H1 (cell line): ENCODE measurements at places on chromosomes 6 and 20.

DNA sequence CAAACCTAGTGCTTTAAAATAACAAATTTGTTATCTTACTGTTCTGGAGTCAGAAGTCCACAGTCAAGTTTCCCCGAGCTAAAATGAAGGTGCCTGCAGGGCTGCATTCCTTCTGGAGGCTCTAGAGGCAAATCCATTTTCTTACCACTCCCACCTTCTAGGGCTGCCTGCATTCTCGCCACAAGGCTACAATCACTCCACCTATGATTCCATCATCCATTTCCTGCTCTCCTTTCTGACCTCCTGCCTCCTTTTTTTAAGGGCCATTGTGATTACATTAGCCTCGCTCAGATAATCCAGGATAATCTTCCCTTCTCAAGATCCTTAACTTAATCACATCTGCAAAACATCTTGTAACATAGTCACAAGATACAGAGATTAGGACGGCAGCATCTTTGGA, 42.4 kb upstream of the SIRT5 start:
- peaks cover 11% of the 10 kb centered on the region for H3K4me1 ChIP-seq
- H3K27me3 ChIP-seq, result no peaks in the 10 kb centered on the region

DNA sequence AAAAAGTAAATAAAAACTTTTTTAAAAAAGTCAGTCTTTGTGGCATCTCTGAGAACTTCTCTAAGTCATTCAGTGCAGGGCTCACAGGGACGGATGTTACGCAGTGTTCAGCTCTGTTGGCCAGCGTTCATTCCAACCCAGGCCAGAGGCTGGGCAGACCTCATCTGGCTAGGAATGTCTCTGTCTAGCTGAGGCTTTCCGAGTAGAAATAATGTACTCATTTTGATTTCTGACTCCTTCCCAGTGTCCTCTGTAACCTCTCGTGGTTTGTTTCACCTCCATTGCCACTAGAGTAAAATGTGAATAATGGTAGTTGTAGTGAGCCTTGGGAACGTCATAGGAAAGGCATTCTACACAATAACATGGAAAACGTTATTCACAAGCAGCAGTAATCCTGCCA, 135.1 kb downstream of the TMEM242 start:
- peaks cover 18% of the 10 kb centered on the region for H3K36me3 ChIP-seq
- H3K27me3 ChIP-seq, result no peaks in the 10 kb centered on the region
- no peak overlapping the region for H3K27ac ChIP-seq
- no peaks in the 10 kb centered on the region for H3K4me1 ChIP-seq
- DNase-seq, result no peak

DNA sequence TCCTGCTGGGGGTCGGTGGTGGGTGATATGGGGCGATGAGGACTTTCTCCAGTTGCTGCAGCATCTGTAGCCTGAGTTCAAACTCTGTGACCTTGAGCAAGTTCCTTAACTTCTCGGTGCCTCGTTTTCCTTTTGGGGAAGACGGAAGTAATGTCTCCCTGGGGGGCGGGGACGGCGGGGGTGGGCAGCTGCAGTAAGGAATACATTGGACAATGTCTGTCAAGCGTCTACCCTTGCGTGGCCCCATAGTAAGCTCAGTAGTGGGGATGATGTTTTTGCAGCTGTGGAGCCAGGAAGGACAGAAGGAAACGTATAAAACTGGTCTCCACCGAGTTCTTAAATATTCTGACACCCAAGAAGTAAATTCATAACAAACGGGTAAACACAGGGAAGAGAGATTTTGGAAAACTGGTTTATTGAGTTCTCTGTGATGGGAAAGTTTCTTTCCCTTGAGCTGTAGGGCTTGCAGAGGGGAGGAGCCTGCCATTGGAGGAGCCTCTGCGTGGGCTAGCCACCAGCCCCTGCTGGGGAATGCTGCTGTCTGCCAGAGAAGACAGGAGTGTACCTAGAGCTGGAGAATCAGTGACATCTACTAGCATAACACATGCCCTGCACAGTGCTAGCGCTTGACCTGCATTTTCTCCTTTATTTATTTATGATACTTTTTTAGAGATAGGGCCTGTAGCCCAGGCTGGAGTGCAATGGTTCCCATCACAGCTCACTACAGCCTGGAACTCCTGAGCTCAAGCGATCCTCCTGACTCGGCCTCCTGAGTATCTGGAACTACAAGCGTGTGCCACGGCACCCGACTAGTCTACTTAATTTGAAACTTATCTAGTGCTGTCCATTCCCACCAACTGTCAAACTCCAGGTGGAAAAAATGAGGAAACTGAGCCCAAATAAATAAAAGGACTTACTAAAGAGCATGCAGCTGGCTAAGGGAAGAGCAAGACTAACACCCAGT, 1.2 kb upstream of the ACSS1 start:
- peaks cover 57% of the 10 kb centered on the region for H3K27me3 ChIP-seq
- no peak overlapping the region for H3K4me3 ChIP-seq
- H3K4me1 ChIP-seq, result peaks cover 5% of the 10 kb centered on the region
- no peak for DNase-seq

DNA sequence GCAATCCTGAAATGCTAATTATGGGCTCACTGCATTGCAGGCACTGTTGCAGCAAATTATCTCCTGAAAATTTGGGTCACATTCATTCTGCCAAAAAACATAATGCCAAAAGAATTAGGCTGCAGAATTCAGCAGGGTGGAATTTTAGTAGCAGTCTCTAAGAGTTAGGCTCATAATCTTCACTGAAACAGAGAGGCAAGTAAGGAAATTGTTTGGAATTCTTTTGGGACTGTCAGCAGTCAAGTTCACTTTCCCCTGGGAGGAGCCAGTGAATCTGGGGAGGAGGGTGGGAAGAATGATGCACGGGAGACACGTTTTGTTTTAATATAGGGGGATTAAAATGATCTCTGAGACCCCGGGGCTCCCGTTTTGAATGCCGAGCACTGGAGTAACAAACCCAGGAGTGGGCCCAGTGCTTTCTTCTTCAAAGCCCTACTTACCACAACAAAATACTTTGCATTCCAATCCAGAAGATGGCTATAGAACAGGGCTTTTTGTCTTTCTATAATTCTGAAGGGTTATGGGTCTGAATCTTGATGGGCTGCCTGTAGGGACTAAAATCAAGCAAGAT, 44.7 kb downstream of the SOBP start:
- H3K27me3 ChIP-seq, result no peaks in the 10 kb centered on the region
- peaks cover 14% of the 10 kb centered on the region; the same call in 1 of the 2 replicates for H3K4me1 ChIP-seq
- no peaks in the 10 kb centered on the region for H3K36me3 ChIP-seq
- no peak for DNase-seq

DNA sequence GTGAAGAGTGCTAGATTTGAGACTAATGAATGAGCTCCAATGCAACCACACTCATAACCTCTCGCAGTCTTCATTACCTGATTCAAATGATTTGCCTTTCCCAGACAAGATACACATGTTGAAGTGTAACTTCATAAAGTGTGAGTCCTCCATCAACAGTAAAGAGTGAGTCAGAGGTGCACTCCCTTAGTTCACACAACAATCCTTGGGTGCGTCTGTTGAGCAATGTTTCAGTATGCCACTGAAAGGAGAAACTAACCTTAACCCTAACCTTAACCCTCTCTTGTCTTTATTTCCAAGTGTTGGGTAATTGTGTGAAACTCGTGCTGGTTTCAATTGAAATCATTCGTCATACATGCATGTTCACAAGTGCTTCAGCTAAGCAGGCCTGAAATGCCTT, 21.0 kb upstream of the RIN2 start:
- no peaks in the 10 kb centered on the region for H3K4me1 ChIP-seq
- H3K27ac ChIP-seq, result no peak overlapping the region
- H3K27me3 ChIP-seq, result no peaks in the 10 kb centered on the region
- H3K36me3 ChIP-seq, result no peaks in the 10 kb centered on the region
- no peak for DNase-seq
- H3K4me3 ChIP-seq, result no peak overlapping the region

DNA sequence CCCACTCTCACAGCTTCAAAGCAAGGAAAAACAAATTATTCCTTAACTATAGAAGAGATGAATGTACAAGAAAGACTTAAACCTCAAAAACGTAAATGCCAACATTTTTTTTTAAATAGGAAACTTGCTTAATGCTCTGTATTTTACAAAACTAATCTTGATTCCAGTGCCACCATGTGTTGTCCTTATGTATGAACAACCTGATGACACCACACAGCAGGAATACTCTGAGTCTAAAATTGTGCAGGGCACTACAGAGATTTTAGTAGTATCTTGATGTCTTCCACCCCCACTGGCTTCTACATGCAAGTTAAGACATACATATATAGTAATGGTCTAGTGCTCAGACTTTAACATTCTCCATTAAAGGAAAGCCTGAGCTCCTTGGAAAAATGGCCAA, 46.2 kb downstream of the SRPK1 start:
- no peak overlapping the region for H3K27ac ChIP-seq
- H3K4me1 ChIP-seq, result no peaks in the 10 kb centered on the region
- H3K36me3 ChIP-seq, result peaks cover 25% of the 10 kb centered on the region
- no peaks in the 10 kb centered on the region for H3K27me3 ChIP-seq
- H3K4me3 ChIP-seq, result no peak overlapping the region

DNA sequence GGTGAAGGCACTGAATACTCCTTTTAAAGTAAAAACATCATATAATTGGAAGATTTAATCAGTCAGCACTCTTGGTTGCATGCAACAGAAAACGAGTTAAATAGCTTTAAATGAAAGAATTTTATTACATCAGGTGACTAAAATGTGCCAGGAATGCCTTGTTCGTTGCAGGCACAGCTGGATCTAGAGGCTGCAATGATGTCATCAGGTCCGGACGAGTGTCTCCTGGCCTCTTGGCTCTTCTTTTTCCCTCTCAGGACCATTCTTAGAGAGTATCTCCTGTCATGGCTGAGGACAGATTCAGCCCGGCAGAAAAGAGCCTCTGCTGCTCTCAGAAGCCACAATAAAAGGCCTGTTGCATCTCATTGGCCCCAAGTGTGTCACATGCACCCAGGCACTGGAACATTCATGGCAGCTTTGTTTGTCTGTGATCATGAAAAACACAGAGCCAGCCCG, 510.7 kb upstream of the SULF2 start:
- no peak overlapping the region for H3K27ac ChIP-seq
- H3K4me1 ChIP-seq, result peaks cover 8% of the 10 kb centered on the region
- no peaks in the 10 kb centered on the region for H3K36me3 ChIP-seq
- peak; percentile 19 for DNase-seq

DNA sequence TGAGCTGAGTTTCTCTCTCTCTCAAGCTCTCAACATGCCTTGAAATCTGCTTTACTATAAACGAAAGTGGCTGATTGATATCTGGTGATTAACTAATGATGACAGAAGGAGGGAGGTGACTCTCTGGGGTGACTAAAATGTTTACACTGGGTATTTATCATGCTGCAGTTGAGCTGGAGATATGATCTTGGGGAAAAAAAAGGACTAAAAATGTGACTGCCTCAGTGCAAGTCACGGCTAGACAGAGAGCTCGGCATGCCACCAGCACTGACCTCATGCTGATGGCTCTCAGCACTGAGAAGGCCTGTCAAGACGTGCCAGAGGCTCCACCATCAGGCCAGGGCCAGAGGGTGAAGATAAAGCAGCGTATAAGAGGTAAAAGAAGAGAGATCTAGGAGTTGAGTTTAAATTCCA, 103.1 kb upstream of the SPACA1 start:
- H3K4me3 ChIP-seq, result no peak overlapping the region
- no peaks in the 10 kb centered on the region for H3K27me3 ChIP-seq
- DNase-seq, result no peak
- H3K27ac ChIP-seq, result no peak overlapping the region
- no peaks in the 10 kb centered on the region for H3K36me3 ChIP-seq

DNA sequence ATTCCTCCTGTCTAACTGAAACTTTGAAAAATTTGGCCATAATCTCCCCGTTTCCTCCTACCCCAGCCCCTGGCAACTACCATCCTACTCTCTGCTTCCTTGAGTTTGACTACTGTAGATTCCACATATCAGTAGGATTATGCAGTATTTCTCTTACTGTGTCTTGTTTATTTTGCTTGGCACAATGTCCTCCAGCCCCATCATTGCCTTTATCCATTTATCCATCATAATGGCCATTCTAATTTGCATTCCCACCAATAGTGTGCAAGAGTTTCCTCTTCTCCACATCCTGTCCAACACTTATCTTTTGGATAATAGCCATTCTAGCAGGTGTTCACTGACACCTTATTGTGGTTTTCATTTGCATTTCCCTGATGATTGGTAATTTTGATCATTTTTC, 202.3 kb downstream of the THBS2 start:
- no peaks in the 10 kb centered on the region for H3K4me1 ChIP-seq
- no peak for DNase-seq
- no peak overlapping the region for H3K27ac ChIP-seq
- no peak overlapping the region for H3K4me3 ChIP-seq

DNA sequence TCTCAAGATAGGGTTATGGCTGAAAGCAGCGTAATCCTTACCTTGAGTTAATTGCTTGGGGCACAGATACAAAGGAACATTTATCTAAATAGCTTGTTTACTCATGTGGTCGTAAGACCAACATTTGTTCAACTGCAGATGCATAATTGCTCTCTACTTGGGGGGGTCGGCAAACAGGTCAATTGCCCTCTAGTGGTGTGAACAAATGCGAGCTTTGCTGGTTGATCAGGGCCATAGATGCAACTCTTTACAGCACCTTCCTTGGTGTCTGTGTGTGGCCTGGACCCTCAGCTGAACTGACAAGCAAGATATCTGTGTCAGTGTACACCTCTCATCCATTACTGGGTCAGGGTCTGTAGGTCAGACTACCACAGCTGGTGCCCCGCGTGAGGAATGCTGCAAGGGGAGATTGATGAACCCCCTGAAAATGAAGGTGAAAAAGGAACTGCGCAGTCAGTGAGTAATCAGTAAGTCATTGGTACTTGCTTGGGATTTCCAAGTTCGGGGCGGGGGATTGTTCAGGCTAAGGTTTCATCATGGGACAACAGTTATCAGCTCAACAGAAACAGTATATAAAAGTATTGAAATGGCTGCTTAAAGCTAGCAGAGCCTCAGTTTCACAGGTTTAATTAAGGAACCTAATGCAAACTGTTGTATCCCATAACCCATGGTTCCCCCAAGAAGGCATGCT, 24.0 kb downstream of the HLA-DPA1 start:
- H3K27me3 ChIP-seq, result no peaks in the 10 kb centered on the region
- no peak overlapping the region for H3K4me3 ChIP-seq
- no peaks in the 10 kb centered on the region for H3K36me3 ChIP-seq
- no peak for DNase-seq

DNA sequence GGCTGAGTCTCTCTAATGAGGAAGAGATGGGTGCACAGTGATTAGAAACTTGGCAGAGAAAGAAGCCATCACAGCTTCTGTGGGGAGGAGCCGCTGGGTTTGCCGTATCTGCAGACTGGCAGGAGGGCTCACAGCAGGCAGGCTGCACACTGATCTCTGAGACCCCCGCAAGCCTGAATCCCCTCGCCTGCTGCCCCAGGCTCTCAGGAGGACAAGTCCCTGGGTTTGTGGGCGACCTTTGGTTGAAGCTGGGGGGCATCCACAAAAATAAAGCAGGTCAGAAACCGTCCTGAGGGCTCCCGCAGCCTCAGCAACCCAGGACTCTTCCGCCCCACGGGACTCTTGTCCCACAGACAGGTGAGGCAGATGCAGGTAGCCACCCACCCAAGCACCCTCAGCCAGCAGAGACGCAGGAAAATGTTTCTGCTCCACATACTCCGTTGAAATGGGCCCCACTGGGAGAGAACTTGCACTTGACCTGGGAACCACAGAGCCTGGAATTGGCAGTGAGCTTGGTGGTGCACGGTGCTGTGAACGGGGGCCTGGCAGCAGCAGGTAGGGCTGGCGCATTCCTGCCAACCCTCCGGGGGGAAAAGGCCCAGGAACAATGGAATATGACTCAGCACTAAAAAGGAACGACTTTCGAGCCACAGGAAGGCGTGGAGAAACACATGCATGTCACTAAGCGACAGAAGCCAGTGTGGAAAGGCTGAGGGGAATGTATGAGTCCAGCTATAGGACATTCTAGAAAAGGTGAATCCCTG, 89.9 kb downstream of the YTHDF1 start:
- H3K4me3 ChIP-seq, result no peak overlapping the region
- H3K27me3 ChIP-seq, result no peaks in the 10 kb centered on the region
- no peak for DNase-seq
- H3K27ac ChIP-seq, result no peak overlapping the region
